Stimulated activated CD4-positive, alpha-beta T cell treated with anti-CD3 and anti-CD28 coated beads, Interleukin-4, amount 100 ng/mL, for 48 hours (primary cell): ENCODE measurements at places on chromosomes 6 and 20.
A peak's percentile ranks its signal among the peaks of the same experiment; 100 is the strongest.

- DNase-seq: no peak
Observed at GRCh38 chr6:135972150-135972549, 120.6 kb downstream of the PDE7B start.

DNA sequence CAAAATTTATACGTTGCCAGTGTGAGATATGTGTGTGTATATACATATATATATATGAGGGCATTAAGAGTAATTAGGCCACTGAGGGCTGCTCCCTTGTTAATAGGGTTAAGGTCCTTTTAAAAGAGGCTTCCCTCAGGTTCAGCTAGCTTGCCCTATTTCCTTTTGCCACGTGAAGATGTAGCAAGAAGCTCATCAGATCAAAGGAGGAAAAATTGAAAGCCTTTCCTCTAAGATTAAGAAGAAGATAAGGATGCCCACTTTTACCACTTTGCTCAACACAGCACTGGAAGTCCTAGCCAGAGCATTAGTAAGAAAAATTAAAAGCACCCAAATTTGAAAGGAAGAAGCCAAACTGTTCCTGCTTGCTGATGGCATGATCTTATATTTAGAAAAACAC lies 33.2 kb upstream of the ISM1 start:
- no peak for DNase-seq

GRCh38 chr20:19966840-19967239 lies 50.3 kb upstream of the NAA20 start:
- DNase-seq: no peak

DNA sequence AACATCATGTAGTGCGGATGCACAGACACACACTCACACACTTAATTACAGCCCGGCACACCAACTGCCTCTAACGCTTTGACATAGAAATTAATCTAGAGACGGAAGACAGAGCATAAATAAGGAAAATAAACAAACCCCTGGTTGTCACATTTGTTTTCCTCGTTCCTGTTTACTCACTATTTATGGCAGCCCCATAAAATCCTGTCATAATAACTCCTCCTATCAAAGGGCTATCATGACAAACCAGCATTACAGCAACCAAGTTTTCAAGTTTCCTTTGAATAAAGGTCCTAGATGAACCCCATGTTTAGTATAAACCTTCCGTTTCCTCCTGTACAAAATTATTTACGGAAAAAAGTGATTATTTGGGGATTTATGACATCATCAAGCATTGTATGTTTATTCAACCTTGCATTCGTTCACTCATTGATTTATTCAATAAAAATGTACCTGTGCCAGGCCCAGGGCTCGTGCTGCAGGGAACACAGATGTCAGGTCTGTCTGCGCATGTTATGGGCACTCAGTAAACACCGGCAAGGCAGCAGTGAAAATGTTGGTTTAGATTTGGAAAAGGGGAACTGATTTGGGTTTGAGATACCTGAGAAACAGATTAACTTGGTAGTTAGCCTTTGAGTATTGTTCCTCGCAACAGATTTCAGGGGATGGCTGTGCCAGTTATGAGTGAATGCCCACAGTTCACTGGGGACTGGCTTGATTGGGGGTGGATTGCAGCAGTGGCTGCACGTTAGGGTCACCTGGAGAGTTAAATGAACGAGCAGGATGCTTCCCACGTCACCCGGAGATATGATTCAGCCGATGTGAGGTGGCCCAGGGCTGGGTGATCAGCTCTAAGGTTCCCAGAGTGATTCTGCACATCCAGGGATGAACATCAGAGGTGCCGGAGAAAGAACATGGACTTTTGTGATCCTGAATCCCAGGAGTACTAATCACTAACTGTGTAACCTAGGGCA lies 295.3 kb upstream of the FOXQ1 start:
- no peak for DNase-seq

DNA sequence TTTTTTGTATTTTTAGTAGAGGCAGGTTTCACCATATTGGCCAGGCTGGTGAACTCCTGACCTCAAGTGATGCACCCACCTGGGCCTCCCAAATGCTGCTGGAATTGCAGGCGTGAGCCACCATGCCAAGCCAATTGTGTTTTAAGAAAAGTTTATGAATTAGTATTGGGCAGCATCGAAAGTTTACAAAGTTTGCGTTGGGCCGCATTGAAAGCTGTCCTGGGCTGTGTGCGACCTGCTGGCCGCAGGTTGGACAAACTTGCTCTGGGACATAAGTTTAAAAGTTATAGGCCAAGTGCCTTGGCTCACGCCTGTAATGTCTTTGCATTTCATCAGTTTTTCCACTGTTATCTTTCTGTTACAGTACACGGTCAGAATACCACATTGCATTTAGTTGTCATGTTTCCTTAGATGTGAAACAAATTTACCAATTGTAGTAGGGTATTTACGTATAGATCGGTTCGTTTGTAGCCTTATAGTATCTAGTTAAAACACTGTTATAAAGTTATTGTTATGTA lies 39.5 kb downstream of the ASXL1 start:
- DNase-seq: no peak

DNA sequence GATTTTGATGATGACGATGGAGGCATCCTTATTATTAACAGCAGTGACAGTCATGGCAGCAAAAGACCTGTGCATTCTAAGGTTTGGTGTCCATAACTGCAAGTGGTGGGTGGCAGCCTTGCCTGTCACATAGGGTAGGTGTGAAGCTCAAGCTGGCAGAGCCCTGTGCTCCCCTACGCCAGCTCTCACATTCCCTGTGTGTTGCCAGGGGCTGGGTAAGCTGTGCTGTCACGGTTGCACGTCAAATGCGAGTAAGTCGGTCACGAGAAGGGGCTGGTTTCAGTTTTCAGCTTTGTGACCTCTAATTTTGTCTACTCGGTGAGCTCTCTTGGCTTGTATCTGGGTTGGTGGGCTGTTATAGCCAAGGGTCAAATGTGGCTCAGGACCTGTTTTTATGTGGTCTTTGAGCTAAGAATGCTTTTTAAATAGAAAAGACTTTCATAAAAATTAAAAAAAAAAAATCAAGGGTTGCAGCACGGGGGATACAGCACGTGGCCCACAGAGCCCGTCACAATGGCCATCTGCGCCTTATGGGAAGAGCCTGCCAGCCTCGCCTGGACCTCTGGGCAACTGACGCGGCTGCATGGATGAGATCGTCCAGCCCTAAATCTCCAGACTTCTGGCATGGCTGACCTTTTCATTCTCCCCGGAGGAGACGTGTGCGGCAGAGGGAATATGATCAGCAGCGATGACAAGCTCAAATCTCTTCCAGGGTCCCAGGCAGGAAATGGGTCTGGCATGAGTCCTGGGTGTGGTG lies 148.5 kb downstream of the PHACTR3 start:
- no peak for DNase-seq

GRCh38 chr6:114605656-114606055 lies 262.8 kb upstream of the HS3ST5 start:
- no peak for DNase-seq

DNA sequence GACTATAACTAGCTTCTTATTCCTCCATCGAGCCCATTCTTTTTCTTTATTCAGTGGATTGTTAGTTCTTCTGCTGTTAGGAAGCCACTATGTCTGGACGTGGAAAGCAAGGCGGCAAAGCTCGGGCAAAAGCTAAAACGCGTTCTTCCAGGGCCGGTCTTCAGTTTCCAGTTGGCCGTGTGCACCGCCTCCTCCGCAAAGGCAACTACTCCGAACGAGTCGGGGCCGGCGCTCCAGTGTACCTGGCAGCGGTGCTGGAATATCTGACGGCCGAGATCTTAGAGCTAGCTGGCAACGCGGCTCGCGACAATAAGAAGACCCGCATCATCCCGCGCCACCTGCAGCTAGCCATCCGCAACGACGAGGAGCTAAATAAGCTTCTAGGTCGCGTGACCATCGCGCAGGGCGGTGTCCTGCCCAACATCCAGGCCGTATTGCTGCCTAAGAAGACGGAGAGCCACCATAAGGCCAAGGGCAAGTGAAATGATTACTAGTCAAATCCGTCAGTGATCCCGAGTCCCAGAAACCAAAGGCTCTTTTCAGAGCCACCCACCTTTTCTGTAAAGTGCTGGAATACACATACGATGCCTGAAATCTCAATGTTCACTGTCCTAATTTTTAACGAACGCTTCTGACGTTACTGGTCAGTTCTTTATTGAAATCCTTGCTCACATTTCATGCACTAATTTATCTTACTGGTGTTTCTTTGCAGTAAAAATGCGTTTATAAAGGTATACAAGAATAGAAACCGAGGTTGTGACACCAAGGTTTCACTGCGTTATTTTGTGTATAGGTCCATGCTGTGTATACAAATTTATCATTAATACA lies 129.9 kb downstream of the HFE start:
- peak; percentile 67 for DNase-seq

DNA sequence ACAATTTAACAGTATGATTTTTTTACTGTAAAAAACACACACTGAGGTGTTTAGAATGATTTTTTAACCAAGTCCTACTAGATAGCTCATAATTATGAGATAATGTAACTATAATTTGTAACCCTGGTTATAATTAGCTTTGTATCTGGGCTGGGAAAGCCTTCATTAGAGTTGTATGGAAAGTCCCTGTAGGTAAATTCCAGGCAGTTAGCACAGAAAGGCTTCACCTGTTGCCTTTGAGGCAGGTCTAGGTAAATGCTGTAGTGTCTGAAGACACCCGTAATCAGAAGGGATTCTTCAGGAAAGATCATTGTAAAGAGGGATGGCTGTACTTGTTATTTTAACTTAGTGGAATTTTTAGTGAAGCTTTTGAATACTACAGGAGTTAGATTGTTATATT lies 1.9 kb downstream of the TMEM200A start:
- no peak for DNase-seq

- DNase-seq: no peak
Observed at GRCh38 chr6:30091577-30092381, 16.2 kb upstream of the RNF39 start.

DNA sequence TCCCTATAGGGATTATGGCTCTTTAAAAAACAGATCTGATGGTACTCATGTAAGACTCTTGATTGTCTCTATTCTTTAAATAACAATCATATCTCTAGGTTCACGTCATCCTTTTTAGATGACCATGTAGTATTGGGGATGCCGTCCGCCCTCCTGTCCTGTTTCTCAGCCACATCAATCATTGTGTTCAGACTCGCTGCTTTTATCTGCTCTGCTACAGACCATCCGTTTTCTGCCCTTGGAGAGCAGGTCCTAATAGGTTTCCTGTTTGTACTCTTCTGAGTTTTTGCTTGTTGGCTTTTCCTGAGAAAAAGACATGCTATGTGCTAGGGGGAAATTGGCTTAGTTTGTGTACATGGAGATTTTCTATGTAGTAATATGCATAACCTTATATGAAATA lies 76.8 kb downstream of the SASH1 start:
- no peak for DNase-seq

- no peak for DNase-seq
Observed at GRCh38 chr20:10951904-10952303, 278.1 kb upstream of the JAG1 start.

DNA sequence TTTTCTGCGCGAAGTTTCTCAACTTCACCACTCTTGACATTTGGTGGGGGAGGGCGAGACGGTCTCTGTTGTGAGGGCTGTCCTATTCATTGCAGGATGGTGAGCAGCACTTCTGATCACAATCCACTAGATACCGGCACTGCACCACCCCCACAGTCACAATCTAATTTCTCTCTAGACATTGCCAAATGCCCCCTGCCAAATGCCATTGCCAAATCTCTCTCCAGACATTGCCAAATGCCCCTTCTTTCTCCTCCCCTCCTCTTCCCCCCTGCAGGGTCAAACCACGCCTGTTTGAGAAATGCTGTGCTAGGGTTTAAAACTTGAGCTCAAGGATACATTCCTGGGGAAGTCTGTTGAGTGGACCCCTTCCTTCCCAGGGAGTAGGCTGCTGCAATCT lies 603.5 kb upstream of the CDH4 start:
- no peak for DNase-seq

GRCh38 chr20:59082981-59083380 lies 40.4 kb upstream of the PRELID3B start:
- no peak for DNase-seq

DNA sequence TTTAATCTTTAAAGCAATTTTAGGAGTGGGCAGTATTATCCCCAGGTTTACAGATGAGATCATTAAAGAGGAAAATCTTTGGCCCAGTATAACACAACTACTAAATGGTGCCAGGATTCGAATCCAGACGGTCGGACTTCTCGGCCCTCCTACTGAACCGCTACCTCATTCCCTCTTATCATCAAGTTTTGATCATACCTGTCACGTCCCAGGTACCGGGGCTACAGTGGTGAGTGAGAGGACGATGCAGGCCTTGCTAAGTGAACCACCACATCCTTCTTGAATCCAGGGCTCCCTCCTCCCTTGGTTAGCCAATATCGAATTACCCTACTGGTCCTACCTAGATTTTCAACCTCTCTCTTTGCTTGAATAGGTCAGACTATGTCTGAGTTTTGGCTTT lies 78.1 kb upstream of the PBOV1 start:
- no peak for DNase-seq

- DNase-seq: no peak
Observed at GRCh38 chr6:73985891-73986290, 289.9 kb downstream of the CD109 start.

DNA sequence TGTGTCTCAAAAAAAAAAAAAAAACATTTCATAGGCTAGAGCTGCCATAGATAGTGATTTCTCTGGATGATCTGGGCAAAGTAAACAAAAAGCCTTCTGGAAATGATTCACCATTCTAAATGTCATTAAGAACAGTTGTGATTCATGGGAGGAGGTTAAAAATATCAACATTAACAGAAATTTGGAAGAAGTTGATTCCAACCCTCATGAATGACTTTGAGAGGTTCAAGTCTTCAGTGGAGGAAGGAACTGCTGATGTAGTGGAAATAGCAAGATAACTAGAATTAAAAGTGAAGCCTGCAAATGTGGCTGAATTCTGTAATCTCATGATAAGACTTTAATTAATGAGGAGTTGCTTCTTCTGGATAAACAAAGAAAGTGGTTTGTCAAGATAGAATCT lies 26.8 kb upstream of the MMP24 start:
- DNase-seq: no peak

DNA sequence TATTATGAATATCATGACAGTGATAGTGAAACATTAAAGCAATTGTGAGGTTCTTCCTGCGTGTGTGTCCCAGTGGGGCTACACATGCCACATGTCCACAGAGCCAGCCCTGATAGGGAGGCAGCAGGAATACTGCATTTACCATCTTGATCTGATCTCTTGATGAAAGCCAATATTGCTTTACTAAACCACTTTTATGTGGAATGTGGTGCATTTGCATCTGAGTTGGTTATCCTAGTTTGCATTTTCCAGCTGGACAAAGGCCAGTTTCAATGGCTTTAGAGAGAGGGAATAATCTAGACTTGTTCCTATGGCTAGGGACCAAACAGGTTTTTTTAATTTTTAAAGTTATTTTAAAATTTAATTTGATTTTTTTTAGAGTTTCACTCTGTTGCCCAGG lies 216.3 kb upstream of the FERMT1 start:
- DNase-seq: no peak
